ENCODE measurements at places on chromosomes 1 and 21.

DNA sequence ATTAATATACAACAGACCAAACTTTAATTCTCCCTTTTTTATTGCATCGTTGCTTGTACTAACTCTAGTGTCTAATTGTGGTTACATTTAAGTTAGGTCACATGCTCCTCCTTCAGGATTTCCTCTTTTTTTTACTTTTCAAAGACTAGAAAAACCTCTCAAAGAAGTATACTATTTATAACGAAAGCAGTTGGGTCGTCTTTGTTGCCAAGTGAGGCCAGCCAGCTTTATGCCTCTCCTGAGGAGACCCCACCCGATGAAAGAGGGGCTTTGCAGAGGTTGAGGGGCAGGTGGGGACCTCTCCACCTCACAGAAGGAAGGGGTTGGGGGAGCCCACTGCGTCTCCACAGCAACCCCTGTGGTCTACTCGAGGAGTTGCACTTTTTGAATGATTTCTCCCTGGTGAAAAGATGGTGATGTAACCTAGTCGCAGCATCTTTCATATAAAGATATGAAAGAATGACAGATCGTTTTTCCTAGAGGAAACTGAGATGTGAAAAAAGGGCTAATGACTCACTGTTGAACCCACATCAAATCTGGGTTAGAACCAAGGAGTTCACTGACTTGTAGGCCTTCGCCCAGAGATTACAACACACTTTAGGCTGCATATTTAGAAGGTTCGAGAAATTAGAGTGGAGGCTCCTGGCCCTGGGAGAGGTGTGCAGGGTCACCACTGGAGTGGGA lies 6.4 kb downstream of the TGFB2 start:
- DNase-seq, result no peak

DNA sequence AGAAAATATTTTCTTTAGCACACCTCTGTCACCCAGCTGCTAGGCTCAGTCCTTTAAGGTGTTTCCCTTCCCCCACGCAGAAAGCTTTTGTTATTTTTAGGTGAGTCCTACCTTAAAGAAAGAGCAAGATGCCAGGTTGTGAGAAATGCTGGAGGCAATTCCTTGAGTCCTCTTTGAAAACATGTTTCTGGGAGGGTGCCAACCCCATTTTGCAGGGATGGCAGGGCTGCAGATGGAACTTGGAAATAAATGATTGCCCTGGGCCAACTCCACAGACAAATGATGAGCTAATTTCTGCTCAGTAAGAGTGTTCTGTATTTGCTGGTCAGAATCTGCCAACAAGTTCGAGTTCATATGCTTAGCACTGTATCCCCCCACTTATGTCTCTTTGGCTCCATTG lies 119.2 kb upstream of the RAB3GAP2 start:
- no peak for DNase-seq

DNA sequence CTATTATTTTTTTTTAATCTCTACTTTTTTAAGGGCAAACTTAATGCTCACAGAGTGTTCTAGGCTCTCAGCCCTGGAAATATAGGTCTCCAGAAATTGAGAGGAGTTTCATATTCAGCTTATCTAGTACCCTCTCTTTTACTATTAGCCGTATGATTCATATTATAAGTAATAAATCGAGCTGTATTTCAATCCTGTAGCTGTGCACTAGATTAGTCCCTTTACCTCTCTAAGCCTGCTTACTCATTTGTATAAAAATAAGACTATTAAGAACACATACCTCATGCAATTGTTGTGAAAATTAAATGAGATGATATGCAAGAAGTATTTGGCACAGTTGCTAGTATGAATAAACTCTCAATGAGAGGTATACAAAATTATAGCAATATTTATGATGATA lies 128.2 kb upstream of the HOOK1 start:
- DNase-seq, result no peak

DNA sequence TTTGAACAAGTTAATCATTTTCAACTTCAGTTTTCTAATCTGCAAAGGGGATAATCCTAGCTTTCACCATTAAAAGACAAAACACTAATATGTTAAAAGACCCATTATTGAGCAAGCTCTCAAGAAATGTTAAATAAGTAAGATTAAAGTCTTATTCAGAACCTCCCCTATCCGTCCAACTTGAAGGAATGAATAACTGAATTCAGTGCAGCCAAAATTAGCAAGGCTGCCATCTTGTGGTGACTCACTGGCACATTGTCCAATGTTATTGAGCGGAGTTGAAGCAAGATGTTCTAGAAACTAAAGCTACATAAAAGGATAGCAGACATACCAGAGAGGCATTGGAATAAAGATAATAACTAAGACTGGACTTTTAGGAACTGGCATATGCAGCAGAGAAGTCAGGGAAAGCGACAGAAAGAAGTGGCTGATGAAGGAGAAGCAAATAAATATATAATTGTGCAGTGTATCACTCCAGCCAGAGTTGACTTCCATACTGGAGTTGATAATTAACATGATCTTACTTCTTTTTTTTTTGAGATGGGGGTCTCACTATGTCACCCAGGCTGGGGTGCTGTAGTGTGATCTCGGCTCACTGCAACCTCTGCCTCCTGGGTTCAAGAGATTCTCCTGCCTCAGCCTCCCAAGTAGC lies 8.2 kb upstream of the CAP1 start:
- DNase-seq, result no peak

DNA sequence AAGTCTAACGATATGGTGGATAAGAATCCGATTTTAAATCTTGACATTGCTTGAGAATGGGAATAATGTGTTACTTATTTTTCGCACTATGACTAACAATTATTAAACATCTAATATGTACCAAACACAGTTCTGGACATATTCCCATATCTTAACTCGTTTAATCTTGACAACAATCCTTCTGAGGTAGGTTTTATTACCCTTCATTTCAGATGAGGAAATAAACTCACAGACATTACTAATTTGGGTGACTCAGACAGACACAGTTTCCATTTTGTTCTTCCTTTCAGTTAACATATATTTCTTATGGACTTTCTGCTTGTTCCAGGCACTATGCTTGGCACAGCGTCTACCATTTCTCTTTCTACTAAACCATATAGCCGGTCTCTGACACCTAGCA lies 244.8 kb downstream of the SMYD3 start:
- DNase-seq, result no peak

DNA sequence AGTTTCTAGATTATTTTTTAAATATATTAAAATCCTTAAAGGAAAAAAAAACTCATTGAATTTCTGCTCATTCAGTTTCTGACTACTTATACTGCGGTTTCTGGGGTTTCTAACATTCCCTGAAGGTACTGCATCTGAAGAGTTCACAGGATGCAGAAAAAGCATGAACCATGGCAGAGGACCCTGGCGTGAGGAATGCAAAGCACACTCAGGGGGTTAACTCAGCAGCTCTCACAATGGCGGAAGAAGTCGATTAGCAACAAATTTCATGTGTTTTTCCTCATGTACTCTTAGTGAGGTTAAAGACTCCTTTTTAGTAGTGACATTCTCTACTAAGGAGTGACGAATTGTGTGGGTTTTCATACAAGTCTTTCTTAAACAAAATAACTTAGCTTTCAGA lies 975.6 kb downstream of the NCAM2 start:
- DNase-seq, result no peak

- DNase-seq, result no peak
Measured at GRCh38 chr1:181061891-181062835, 26.3 kb upstream of the IER5 start.

- no peak for DNase-seq
Measured at GRCh38 chr1:196259316-196259715, 348.9 kb downstream of the KCNT2 start.

DNA sequence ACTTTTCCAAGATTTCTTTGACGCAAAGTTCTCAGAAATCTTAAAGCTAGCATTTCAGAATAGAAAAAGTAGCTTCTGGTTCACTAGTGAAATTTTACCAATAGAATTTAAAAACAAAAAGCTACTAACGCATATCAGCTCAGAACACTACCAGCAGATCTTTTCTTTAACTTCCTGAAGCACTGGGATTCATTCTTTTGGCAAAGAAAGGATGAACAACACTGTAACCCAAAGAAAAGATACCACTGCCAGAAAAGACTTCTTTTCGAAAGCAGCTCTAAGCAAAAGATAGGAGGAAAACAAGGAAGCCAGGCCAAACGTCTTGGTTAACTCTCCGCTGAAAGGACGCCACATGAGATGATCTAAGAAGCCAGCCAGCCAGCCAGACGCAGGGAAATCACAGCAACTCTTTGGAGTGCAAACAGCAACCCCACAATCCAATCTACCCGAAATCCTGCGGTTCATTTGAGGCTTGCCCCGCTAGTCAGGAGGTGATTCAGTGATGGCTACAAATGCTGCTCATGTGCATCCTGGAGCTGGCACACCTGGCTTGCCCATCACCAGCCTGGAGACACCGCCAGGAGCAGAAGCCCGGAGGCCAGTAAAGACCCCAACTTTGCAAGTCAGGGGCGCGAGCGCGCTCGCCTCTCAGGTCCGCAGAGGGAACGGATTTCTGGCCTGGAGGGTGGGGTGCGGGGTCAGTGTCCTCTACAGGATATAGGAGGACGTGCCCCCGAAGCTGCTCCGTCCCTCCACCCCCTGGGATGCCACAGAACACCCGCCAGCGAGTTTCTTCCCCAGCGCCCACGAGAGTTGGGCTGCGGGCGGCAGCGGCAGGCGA lies 812 bp downstream of the NBPF1 start:
- no peak for DNase-seq

DNA sequence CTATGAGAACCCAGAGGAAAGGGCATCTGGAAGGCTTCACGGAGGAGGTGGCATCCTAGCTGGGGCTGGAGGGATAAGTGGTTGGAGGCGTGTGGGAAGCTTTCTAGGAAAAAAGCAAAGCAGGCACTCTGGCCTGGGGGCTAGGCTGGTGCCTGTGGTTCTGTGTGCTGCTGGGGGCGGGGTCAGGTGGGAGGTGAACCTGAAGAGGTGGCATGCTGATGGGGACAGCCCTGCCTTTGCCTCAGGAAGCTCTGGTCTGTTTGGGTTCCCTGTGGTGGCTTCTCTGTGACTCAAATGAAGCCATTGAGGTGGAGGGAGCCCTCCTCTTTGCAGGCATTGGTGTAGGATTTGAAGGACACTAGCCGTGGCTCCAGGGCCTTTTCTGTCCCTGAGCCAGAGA lies 221.6 kb upstream of the POU3F1 start:
- DNase-seq, result no peak

- DNase-seq, result no peak
Measured at GRCh38 chr1:78007677-78008341, 3.1 kb downstream of the DNAJB4 start.

DNA sequence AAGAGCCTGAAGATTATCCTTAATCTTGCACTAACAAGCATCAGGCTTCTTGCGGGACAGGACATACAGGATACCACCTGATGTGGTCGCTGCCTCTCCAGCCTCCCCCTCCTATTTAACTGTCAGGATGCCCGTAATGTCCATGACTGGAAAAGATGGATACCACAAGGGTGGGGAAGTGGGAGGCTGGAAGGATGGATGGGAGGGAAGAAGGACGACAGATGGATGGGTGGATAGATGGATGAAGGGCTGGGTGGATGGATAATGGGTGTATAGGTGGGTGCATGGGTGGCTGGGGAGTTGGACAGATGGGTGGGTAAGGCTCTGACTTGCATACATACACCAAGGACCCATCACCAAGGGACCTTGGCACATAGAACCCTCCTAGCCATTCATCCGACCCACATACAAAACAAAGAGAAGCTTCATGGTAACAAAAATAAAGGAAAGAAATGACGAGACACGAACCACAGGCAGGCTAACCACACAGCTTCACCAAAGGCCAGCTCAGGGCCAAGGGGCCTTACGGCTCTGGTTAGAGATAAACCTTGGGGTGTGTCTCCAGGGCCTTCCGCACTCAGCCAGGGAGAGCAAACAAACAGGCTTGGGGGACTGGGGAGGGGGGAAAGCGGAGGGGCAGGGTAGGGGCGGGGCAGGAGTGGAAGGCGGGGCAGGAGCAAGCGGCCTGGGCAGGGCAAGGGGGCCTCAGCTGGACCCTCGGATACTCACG lies 50.5 kb downstream of the HSPG2 start:
- DNase-seq, result no peak

- no peak for DNase-seq
Measured at GRCh38 chr1:54952950-54953718, 27.3 kb upstream of the TMEM61 start.

GRCh38 chr1:25619101-25619890 lies 2.7 kb downstream of the MAN1C1 start:
- no peak for DNase-seq

DNA sequence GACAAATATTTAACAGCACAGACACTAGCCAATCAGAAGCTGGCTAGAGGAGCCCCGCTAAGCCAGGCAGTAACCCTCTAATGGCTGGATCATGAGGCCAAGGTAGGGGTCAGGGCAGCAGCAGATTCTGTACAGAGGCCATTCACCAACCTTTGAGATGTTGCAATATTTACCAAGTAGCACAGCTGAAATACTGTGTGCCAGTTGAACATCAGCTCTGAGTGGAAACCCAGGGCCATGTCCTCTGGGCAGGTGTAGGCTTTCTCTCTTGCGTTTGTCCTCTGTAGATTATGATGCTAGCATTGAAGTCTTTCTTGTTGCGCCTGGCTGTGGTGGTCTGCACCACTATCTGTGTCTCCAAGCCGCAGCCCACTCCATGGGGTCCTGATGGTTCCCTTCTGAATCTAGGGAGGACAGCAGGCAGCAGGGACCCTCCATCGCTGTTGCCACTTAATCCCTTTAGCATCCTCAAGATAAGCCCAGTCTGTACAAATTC lies 2.5 kb upstream of the COG2 start:
- DNase-seq, result no peak

DNA sequence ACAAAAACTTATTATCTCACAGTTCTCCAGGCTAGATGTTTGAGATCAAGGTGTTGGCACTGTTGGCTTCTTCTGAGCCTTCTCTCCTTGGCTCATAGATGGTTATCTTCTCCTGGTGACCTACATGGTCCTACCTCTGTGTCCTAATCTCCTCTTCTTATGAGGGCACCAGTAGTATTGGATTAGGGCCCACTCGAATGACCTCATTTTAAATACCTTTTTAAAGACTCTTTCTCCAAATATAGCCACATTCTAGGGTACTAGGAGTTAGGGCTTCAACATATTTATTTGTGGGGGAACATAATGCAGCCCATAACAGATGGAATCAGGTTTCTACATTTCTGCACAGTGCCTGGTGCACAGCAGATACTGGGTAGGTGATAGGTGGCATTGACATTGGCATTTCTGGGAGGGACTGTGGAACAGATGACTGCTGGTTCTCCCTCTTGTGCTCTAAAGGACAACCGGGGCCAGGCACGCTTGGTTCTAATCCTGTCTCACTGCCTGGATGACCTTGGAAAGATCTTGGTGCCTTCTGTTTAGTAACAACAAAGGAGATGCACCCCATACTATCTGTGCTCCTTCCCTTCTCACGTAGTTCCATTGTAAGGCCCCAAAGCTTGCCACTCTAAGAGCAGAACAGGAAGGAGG lies 140.3 kb downstream of the PLPP3 start:
- no peak for DNase-seq

- no peak for DNase-seq
Measured at GRCh38 chr1:6470132-6471085, 4.4 kb upstream of the TNFRSF25 start.

- no peak for DNase-seq
Measured at GRCh38 chr1:34715139-34715538, 39.7 kb upstream of the GJB5 start.

DNA sequence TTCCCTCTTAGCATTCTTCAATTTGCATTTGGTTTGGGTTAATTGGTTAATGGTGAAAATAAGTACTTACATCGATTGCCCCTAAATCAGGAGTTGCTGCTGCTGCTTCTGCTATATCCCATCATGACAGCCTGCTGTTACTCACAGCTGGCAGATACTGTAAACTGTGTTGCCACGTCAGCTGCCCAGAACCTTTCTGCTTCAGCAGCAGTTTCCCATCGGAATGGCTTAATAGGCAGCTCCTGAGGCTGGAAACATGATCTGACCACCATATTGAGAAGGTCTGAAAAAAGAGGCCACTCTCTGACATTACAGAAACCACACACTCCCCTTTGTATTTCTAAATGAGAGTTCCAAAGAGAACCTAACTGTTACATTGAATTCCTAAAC lies 14.3 kb upstream of the SEC16B start:
- no peak for DNase-seq
